ENCODE measurements at places on chromosomes 6 and 20.

- DNase-seq: no peak
These were observed 19.6 kb downstream of the KIF16B start for GRCh38 chr20:16553684-16554083.

- no peak for DNase-seq
These were observed 874 bp downstream of the CD83 start for GRCh38 chr6:14118446-14118845.

DNA sequence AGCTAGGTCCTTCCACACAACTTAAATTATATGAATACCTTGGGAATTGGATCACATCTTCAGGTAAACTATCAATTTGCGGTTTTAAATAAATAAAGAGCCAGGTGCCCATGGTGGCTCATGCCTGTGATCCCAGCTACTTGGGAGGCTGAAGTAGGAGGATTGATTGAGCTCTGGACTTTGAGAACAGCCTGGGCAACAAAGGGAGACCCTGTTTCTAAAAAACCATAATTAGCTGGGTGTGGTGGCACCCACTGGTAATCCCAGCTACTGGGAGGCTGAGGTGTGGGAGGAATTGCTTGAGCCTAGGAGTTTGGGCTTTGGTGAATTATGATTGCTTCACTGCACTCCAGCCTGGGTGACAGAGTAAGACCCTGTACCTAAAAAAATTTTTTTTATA is 3.4 kb downstream of the GMNN start:
- DNase-seq: no peak

DNA sequence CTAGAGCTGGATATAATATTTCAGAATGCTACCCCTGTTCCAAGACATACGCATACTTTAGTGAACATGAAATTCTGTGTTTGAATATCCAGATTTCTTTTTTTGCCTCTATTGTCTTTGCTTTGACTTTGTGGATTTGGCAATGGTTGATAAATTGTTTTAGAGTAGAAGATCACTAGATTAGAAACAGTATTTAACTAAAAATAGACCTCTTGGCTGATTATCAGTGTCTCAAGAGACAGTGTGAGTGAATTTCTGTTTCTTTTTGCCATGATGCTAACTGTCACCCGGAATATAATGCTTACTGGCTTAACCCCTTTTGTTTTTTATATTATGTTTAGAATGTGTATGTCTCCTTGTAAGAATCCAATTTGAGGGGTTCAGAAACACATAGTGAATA is 102.5 kb downstream of the PLCB1 start:
- no peak for DNase-seq

- DNase-seq: no peak
These were observed 20.4 kb downstream of the MDFI start for GRCh38 chr6:41658636-41659035.

DNA sequence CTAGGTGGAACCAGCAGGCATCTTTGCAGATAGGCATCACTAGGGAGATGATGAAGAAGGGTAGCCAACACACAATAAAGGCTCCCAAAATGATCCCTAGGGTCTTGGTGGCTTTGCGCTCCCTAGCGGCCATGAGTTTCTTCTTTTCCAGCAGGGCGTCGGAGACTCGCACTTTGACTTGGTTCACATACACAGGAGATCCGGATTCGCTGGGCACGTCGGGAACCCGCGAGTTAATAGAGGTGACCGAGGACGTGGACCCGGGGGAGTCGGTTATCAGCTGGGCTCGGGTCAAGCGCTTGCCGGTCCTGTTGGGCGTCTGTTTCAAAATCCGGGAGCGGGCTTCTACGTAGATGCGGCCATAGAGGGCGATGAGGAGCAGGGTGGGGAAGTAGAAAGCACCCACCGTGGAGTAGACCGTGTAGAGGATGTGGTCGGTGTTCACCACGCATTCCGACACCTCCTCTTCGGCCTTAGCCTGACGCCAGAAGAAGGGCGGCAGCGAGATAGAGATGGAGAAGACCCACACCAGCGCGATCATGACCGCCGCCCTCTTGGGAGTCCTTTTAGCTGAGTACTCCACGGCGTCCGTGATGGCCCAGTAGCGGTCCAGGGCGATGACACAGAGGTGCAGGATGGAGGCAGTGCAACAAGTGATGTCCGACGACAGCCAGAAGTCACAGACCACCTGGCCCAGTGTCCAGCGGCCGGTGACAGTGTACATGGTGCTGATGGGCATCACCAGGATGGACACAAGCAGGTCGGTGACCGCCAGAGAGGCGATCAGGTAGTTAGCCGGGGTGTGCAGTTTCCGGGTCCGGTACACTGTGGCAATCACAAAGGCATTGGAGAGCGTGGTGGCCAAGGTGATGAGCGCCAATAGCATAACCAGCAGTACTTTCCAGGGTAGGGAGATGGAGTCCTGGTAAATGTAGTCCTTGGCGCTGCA is 658 bp downstream of the HTR1B start:
- no peak for DNase-seq

- DNase-seq: no peak
These were observed 166.1 kb upstream of the OLIG3 start for GRCh38 chr6:137660296-137660731.
